ENCODE measurements at places on chromosomes 13 and 19.

GRCh38 chr13:45799451-45799850 lies 52.1 kb downstream of the SIAH3 start:
- DNase-seq = no peak

DNA sequence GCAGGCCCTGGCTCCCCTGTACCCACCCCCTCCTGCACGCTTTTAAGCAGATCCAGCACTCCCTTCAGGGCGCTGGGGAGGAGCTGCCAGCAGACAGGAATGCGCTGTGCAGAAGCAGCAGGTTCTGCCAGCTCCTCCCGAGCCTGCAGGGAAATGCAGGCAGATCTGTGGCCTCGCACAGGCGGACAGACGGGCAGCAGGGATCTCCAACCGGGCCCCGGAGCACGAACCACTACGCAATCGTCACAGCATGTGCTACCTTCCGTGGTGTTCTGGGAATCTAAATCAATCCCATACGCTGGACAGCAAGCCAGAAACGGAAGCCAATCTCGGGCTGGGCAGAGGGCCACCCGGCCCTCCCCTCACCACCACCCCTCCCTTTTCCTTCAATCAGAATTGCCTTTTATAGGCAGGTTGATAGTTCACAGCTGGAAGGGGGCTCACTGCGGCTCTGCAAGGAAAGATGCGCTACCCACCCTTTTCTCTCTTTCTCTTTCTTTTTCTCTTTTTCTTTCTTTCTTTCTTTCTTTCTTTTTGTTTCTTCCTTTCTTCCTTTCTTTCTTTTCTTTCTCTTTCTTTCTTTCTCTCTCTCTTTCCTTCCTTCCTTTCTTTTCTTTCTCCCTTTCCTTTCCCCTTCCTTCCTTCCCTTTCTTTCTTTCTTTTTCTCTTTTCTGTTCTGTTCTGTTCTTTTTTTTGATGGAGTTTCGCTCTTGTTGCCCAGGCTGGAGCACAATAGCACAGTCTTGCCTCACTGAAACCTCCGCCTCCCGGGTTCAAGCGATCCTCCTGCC lies 99.9 kb downstream of the GNG7 start:
- DNase-seq = no peak

DNA sequence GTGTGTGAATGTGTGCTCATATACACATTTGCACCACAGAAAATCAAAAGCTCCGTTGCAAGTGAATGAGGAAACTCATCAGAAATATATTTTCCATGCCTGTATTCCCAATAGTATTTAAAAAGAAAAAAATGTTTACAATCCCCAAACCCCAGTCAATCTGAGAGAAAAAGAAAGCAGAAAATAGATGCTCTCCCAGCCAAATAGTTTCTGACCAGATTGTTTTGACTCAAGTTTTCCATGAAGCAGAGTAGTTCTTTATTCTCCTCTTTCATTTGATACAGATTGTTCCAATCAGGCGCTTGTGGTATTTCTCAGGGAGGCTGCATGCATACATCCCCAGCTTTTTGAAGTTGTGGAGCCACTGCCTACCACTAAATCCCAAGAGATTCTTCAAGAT lies 110.6 kb downstream of the STARD13 start:
- no peak for DNase-seq

DNA sequence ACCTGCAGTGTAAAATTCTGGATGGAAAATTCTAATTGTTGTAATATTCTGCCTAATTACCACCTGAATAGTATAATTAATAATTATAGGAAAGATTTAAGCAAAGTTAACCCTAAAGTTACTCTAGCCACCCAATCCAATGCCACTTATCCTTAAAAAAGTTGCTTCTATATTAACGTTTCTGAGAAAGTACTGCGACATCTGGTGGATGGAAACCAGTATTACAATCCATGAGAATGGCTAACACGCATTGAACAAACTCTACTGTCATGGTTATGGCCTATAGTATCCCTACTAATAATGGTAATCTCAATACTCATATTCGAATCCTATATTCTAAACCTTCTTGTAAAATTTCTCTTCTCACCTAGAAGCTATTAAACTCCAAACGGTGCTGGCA lies 1551.8 kb downstream of the SLITRK1 start:
- no peak for DNase-seq

DNA sequence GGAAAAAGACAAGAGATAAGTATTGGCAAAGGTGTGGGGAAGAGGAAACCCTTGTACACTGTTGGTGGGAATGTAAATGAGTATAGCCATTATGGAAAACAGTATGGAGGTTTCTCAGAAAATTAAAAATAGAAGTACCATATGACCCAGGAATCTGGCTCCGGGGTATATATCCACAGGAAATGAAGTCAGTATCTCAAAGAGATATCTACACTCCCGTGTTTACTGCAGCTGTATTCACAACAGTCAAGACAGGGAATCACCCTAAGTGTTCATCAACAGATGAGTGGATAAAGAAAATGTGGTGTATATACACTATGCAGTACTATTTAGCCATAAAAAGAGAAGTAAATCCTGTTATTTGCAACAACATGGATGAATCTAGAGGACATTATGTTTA lies 13.5 kb downstream of the KCTD12 start:
- no peak for DNase-seq

DNA sequence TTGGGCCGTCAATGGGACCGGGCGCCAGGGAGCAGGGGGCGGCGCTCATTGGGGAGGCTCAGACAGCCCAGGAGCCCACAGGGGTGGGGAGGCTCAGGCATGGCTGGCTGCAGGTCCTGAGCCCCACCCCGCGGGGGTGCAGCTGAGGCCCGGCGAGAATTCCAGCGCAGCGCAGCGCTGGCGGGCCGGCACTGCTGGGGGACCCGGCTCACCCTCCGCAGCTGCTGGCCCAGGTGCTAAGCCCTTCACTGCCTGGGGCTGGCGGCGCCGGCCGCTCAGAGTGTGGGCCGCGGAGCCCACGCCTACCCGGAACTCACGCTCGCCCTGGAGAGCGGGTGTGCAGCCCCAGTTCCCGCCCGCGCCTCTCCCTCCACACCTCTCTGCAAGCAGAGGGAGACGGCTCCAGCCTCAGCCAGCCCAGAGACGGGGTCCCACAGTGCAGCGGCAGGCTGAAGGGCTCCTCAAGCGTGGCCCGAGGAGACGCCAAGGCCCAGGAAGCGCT lies 1227.4 kb downstream of the PCDH17 start:
- no peak for DNase-seq

- DNase-seq = no peak
These were observed 937 bp upstream of the CEACAM8 start for GRCh38 chr19:42595550-42596172.

DNA sequence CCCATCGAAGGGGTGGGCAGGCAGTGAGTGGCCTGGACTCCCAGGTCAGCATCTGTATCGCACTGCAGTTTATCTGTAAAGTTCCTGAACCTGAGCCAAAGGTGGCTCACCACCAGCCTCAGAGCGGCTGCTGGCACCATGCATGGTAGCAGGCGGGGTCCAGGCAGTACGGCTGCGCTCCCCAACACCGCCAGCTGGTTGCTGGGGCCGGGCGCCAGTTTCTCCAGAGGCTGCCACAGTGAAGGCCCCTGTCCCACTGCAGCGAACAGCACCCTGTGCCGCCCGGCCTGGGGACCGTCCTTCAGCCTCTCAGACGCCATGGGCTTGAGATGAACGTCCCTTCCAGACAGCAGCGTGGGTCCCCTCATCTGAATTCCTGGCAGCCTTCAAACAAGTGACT lies 109.8 kb downstream of the KDM4B start:
- DNase-seq = no peak

GRCh38 chr13:39353988-39354387 lies 249.0 kb downstream of the LHFPL6 start:
- DNase-seq = no peak

- no peak for DNase-seq
These were observed 5.6 kb upstream of the SMAD9 start for GRCh38 chr13:36925603-36926002.

DNA sequence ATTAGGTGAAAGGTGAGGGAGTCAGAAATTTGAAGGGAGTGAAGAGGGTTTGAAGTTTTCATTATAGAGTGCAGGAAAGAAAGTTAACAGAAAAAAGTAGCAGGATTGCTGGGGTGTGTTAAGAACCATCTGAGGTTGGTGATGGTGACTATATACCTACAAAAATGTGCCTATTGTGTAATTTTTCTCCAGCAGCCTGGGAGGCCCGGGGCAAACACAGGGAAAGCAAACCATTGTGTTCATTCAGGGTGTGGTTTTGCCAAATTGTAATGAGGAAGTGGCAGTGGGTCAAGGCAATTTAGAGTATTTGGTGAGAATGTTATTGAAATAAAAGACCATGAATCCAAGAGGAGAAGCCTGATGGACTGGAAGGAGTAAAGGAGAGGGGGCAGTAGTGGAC lies 8.2 kb upstream of the SUCLA2 start:
- no peak for DNase-seq

DNA sequence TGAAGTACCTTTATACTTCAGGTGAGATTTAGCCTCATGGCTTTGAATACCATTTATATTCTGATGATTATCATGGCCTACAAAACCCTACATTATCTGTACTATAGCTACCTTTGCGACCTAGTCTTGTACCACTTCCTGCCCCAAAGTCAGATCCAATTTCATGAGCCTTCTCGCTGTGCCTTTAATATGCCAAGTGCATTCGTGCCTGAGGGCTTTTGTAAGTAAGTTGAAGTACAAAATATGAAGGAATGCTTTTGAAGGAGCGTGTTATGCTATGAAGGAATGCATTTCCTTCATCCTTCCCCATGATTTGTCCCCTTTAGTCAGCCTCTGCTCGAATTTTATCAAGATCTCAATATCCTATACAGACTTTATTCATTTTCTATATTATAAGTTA lies 9.2 kb upstream of the RASL11A start:
- no peak for DNase-seq

DNA sequence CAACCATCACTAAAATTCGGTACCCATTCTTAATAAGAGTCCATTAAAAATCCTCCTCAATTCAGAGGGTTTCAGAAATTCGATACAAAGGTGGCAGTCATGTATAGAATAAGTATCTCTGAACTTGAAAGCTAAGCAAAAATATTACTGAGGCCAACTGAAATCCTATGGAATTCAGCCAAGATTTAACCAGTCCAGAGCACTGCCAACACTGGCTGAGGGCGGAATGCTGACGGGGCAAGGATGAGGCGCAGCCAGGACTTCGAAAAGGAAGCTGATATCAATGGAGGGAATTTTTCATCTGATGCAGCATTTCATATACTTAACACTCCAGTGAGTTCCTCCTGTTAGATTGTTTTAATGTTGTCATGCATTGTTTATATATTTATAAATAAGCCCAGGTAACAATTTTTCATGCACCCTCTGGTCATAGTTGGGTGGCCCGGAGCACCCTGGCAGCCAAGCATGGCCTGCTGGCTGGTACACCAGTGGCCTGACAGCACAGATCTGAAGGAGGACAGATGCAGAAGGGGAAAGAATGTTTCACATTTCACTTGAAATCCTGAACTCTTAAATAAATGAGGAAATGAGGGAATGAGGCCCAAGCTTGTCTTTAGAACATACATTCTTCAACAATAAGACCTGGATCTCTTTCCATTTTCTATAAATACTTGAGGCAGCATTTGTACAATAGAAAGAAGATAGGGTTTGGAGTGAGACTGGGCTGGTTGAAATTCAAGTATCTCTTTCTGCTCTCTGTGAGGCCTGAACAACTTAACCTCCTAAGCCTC lies 41.5 kb downstream of the WDFY2 start:
- no peak for DNase-seq

- DNase-seq = no peak
These were observed 140.6 kb downstream of the KDM4B start for GRCh38 chr19:5109560-5109959.

GRCh38 chr19:28420811-28421550 lies 792.0 kb downstream of the UQCRFS1 start:
- DNase-seq = no peak

DNA sequence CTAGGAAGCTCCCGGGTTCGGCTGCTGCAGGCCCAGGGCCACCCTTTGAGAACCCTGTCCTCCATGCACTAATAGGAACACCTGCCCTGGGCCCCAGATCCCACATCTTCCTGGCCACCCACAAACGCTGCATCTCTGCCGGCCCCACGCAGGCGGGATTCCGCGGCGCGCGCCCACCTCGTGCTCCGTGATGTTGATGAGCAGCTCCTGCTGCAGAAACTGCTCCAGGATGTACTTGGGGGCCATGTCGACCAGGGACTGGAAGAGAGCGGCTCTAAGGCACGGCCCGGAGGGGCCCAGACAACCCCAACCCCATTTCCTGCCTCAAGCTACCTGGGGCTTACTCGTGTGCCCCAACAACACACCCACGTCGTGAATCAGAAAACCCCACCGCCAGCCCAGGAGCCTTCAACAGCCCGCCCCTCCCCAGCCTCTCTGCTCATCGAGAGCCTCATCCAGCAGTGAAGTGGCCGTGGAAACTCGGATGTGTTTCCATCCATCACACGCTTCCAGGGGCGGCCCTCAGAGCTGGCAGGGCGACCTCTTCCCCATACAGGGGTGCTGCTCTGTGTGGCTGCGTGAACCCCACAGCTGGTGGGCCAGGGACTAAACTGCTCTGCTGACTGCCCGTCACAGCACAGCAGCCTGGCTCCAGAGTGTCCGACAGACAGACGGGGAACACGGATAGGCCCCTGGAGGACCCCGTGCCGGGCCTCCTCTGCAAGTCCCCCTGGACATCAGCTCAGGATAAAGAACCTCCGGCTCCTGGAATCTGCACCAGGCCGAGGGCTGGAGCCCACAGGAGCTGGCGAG lies 4.2 kb downstream of the POLR2E start:
- no peak for DNase-seq

- no peak for DNase-seq
These were observed 1.4 kb downstream of the NWD1 start for GRCh38 chr19:16721051-16721450.

DNA sequence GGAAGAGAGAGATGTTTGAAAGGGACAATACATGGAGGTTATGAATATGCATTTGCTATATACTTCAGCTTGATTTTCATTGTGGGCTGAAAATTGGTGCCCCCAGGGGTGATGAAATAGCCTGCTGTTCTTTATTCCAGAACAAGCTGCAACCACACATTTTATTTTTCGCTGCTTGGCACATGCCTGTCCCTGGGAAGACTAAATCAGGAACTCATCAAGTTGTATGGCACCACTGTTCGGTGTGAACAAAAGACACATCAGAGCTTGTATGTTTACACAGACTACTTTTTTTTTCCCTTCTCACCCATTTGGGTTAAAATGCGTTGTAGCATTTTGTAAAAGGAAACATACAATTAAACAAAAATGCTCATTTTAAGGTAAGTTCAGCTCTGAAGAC lies 230.7 kb downstream of the NALCN start:
- DNase-seq = no peak

GRCh38 chr19:14114854-14115253 lies 2.7 kb downstream of the PRKACA start:
- DNase-seq = no peak

DNA sequence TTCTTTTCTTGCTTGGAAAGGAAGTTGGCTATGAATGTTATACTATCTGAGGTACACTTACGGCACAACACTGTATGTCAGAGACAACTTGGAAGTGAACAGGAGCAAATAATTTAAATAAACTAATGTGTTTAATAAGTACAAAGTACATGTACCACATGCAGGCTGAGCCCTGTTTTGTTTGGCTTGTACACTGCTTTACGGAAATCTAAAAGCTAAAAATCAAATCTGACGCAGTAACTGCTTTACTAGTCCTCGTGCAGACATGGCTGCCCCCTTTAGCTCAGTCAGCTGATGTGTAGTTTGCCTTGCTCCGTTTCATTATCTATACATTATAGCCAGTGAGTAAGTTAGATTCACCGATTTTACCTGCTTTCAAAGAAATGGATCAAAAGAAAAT lies 36.5 kb downstream of the TDRD3 start:
- DNase-seq = no peak

Measured in NCI-H1417 treated with DMSO at 0.1 percent for 48 hours (cell line).